ENCODE measurements at places on chromosomes 16 and 17. TPM values are rescaled to one million over a fixed set of nuclear protein-coding genes. Genes with fewer than 3 reads are reported as not detected.

KNOP1 gene
- total RNA-seq = 70.1 TPM

KDM6B gene
- 19.9 TPM for total RNA-seq

GRCh38 chr17:50423553-50424159 lies 2.4 kb upstream of the ACSF2 start:
- no peak for DNase-seq

DNA sequence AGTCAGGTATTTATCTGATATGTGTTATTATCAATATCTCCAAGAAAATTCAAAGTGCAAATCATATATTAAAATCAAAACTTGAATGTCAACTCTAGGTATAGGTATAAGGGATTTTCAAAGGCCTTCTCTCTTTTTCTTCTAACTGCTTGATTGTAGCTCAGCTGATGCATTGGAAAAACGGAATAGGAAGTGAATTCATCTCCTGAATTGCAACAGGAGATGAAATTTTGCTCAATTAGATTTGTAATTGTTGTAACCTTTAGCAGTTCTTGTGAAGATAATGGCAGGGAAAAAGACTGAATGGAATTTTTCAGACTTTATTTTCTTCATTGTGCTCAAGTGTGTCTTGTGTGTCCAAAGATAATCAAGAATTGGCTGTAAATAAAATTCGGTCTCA lies 190.2 kb upstream of the KCNJ16 start:
- DNase-seq = no peak

DNA sequence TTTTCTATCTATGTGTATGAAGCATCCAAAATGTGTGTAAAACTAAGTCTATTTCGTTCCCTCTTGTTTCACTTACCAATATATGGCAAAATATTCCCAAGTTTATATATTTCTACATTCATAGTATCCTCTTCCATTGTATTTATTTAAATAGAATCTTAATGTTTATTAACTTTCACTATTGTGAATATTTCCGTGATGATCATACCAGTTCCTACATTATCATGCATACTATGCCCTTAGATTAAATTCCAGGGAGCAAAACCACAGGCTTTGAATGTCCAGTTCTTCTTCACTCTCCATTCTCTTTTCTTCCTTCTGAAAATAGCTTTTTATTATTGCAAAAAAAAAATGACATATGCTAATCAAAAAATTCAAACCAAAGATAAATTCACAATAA lies 4.0 kb downstream of the MAP2K6 start:
- DNase-seq = no peak

DNA sequence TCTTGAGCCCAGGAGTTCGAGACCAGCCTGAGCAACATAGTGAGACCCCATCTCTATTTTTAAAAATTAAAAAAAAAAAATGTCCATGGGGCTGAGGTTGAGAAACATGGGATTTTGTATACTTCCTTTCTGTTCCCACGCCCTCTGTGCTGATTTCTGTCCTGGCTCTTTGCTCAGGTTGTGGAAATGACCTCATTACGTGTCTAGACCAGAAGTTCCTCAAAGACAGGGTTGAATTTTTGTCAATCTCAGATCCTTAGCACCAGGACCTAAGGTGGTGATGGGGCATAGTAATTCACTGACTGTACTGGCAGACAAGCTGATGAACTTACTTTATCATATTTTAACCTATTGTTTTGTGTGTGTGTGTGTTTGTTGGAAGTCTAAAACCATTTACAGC lies 11.2 kb upstream of the HNF1B start:
- DNase-seq = no peak

- DNase-seq = no peak
Observed at GRCh38 chr16:66462912-66463311, 35.8 kb downstream of the BEAN1 start.

- no peak for DNase-seq
Observed at GRCh38 chr17:50396261-50397110, 837 bp downstream of the LRRC59 start.

GRCh38 chr17:17513626-17514025 lies 17.4 kb upstream of the RASD1 start:
- no peak for DNase-seq

All from Panc1 (cell line).